Stimulated activated CD4-positive, alpha-beta T cell treated with anti-CD3 and anti-CD28 coated beads, Interleukin-1b, Interleukin-23, amount 100 ng/mL, for 1 hour (primary cell): ENCODE measurements at places on chromosomes 3 and 15.

- no peak for DNase-seq
Observed at GRCh38 chr3:105953831-105954230, 85.0 kb upstream of the CBLB start.

DNA sequence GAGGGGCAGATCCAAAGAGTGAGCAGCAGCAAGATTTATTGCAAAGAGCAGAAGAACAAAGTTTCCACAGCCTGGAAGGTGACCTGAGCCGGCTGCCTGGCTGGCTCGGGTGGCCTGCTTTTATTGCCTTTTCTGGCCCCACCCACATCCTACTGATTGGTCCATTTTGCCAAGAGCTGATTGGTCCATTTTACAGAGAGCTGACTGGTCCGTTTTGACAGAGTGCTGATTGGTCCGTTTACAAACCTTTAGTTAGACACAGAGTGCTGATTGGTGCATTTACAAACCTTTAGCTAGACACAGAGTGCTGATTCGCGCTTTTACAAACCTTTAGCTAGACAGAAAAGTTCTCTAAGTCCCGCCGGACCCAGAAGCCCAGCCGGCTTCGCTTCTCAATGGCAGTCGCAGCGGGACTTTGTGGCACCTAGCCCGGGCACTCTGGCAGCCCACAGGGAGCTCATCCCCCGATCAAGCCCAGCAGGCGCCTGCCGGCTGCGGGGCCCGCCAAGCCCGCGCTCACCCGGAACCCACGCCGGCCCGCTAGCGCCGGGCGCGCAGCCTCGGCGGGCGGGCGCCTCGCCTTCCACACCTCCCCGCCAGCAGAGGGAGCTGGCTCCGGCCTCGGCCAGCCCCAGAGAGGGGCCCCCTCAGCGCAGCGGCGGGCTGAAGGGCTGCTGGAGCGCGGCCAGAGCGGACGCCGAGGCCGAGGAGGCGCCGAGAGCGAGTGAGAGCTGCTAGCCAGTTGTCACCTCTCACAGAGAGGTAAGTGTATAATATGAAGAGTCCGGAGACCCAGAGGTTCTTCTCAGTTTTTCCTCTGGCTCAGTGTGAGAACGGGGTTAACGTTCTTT is 339.2 kb downstream of the CHL1 start:
- DNase-seq, result no peak

DNA sequence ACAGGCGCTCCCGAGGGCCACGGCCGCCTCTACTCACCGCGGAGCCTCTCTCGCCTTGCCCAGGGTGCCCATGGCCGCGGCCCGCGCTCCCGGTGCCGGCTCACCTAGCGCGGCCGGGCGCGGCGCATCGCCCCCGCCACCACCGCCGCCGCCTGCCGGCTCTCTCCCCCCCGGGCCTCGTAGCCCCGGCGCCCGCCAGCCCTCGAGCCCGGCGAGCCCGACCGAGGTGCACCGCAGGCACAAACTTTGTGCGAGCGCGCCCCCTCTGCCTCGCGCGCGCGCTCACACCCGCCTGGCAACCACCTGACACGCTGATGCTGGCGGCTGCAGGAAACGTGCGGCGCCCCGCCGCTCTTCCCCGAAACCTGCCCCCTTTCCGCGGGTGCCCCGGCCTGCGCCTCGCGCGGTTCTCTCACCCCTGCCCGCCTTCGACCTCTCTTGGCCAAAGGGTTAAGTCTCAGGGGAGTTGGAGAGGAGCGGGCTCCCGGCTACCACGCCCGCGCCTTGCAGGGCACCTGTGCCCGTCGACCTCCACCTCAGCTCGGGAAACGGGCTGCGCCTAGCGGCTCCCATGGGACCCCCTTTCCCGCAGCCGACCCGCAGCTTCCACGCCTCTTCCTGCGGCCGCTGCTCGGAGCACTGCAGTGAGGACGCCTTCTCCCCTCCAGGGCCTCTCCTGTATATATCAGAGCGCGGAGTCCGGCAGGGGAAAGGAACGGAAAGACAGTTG is at the start of gene RASGRP1:
Gene RASGRP1 (minus strand): TSS at position 258 of the 730 bp plus-strand sequence. CDS start 186 bp downstream, at position 72.
- peak; percentile 69 for DNase-seq

DNA sequence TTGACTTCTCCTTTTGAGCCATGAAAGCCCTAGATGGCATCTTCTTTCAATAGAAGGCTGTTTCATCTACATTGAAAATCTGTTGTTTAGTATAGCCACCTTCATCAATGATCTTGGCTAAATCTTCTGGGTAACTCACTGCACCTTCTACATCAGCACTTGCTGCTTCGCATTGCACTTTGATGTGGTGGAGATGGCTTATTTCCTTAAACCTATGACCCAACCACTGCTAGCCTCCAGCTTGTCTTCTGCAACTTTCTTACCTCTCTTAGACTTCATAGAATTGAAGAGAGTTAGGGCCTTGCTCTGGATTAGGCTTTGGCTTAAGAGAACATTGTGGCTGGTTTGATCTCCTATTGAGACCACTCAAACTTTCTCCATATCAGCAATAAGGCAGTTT is 189.8 kb downstream of the PLCL2 start:
- DNase-seq, result no peak

- DNase-seq, result no peak
Observed at GRCh38 chr15:92049290-92049989, 195.9 kb downstream of the SLCO3A1 start.

GRCh38 chr15:93110502-93111040 is 21.6 kb upstream of the RGMA start:
- DNase-seq, result no peak

- DNase-seq, result no peak
Observed at GRCh38 chr3:16122155-16122554, 52.3 kb upstream of the GALNT15 start.

DNA sequence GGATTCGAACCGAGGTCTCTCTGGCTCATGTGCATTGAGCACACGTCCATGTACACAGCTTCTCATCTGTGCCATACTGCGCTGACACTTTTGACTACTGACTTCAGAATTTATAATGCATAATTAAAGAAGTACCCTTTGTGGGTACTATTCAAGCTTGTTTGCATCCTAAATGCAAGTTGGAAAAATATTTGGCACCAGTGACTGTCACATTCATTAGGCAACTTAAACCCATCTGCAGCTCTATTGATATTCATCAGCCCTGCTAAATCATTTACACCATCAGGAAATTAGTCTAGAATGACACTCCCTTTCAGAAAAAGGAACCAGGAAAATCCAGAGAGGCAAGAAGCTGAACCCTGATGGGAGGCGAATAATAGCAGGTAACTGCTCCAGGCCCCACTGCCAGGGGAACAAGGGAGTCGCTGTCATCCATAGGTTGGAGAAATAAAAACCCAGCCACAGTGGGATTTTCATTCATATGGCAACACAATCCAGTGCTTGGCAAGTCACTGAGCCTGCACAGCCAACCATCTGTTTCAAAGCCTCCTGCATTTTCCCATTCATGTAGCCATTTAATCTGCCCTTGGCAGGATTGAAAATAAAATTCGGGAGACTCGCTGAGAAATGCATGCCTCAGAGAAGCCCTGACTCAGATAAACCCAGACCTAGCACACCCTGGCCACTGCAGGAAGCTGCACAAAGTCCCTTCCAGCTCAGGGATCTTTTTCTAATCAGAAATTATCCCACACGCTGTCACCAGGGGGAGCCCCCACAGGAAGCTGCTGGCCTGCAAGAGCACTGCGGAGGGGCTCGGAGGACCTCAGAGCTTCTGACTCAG is 103.0 kb upstream of the VEPH1 start:
- DNase-seq, result peak; percentile 34

- no peak for DNase-seq
Observed at GRCh38 chr3:171790898-171791691, 19.2 kb downstream of the PLD1 start.

- DNase-seq, result no peak
Observed at GRCh38 chr15:70090436-70091296, 7.1 kb downstream of the TLE3 start.

DNA sequence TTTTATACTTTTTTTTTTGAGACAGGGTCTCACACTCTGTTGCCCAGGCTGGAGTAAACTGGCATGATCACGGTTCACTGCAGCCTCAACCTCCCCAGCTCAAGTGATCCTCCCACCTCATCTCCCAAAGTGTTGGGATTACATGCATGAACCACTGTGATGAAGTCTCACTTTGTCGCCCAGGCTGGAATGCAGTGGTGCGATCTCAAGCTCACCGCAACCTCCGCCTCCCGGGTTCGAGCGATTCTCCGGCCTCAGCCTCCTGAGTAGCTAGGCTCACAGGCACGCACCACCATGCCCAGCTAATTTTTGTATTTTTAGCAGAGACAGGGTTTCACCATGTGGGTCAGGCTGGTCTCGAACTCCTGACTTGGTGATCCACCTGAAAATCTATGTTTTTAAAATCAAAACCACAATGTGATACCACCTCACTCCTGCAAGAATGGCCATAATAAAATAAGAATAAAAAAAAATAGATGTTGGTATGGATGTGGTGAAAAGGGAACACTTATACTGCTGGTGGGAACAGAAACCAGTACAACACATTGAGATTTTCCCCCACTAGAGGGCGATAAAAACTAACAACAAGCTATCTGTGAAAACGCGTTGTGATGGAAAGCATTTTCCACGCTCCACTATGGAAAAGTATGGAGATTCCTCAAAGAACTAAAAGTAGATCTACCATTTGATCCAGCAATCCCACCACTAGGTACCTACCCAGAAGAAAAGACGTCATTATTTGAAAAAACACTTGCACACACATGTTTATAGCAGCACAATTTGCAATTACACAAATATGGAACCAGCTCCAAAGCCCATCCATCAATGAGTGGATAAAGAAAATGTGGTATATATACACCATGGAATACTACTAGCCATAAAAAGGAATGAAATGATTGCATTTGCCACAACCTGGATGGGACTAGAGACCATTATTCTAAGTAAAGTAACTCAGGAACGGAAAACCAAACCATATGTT is 26.8 kb upstream of the OCA2 start:
- no peak for DNase-seq

GRCh38 chr3:162192340-162193029 is 695.9 kb downstream of the OTOL1 start:
- no peak for DNase-seq

- no peak for DNase-seq
Observed at GRCh38 chr3:65953301-65953812, 85.4 kb downstream of the MAGI1 start.

DNA sequence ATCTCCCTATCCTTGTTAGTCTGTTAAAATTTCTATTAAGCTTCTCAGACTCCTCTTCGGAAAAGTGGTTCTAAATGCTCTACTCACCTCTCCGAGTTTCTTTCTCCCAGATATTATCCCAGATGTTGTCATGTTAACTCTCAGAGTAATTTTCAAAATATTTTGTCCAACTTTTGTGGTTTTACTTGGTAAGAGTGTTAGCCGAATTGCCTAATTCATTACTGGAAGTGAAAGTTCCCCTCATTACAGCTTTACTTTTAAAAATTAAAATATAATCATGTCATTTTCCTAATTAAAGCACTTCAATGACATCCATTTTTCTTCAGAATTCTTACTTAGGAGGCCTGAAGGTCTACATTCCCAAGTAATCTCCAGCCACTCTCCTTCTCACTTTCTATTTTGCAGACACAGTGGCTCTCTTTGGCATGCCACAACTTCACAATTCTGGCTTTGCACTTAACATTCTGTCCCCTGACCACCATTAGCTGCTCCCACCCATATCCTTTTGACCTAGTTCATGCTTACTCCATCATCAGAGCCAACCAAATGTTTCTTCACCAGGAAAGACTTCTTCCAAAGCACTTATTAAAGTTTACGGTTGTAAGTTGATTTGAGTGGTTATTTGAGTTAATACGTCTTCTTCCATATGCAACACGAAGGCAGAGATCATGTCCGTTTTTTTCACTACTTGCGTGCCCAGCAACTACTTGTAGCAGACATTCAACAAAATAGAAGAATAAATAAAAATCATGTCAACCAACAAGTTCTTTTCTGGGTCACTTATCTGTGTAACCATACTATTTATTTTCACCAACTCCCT is 10.2 kb upstream of the TIPARP start:
- DNase-seq, result no peak

DNA sequence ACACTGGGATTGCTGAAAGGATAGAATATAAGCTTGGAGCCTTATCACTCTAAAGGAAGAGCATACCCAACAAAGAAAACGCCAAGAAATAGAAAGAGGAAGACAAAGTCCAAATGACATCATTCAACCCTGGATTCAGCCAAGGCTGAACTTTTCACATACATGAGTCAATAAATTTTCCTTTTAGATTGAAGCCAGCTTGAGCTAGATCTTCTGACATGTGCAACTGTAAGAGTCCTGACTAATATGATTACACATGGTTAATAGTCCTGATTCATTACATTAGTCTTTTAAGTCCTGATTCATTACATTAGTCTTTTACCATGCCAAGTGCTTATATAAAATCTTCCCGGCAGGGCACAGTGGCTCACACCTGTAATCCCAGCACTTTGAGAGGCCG is 13.6 kb upstream of the DENND6A start:
- no peak for DNase-seq

DNA sequence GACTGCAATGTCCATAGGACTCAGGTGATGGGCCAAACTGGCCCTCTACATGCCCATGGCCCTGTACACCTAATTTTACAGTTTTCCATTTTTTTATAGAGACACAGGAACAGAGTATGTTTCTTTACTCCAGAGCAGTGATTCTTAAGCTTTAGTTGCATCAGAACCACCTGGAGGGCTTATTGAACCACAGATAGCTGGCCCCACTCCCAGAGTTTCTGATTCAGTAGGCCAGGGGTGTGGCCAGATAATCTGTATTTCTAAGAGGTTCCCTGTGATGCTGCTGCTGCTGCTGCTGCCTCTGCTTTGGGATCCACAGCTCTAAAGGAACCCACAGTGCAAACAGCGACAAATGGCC is 5.1 kb downstream of the RBP1 start:
- no peak for DNase-seq

- DNase-seq, result no peak
Observed at GRCh38 chr3:125675791-125676190, 80.5 kb upstream of the OSBPL11 start.

- no peak for DNase-seq
Observed at GRCh38 chr3:140204271-140204984, 269.4 kb downstream of the CLSTN2 start.

DNA sequence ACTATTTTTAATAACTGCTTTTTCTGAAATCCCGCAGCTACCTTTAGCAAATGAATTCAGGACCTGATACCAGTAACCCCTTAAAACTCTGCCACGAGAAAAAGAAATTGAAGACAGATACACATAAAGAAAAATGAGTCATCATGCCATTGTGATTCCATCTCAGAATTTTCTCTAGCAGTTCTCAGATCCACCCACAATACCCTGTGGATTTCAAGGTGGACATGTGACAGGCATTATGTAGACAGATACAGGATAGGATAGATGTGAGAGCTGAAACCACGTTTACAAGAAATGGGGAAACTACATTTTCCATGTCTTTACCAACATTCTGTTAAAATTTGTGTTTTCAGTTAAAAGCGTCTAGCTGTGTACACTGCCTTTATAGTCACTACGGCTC is 291.9 kb upstream of the NR2F2 start:
- no peak for DNase-seq
